ENCODE measurements at places on chromosomes 1 and 21.
A peak's percentile ranks its signal among the peaks of the same experiment; 100 is the strongest.

GRCh38 chr1:150560576-150561253 lies 11.5 kb downstream of the ADAMTSL4 start:
- DNase-seq, result peak; percentile 56

- no peak for DNase-seq
These were observed 37.5 kb downstream of the ZNF281 start for GRCh38 chr1:200372095-200372884.

DNA sequence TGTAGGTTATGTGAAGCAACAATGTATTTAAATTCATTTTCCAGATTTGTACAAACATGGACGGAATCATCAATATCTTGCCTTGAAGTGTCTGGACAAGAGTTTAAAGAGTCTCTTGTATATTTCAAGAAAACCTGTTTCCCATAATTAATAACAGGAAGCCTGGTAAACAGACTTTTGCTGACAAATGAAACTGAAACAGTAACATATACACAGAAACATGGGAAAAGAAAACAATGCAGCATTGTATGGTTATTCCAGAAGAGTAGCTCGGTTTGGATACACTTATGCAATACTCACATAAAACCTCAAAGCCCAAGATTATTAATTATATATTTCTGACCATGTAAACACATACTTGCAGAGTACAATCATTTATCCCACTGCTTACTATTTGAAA lies 265.5 kb downstream of the PTPRC start:
- DNase-seq, result no peak

- DNase-seq, result no peak
These were observed 28.3 kb upstream of the COX20 start for GRCh38 chr1:244807138-244807537.

- peak; percentile 43 for DNase-seq
These were observed 6.7 kb upstream of the FAM167B start for GRCh38 chr1:32240140-32240951.

GRCh38 chr1:51623025-51623424 lies 6.1 kb downstream of the OSBPL9 start:
- no peak for DNase-seq

GRCh38 chr1:61852670-61853015 lies 110.4 kb downstream of the PATJ start:
- no peak for DNase-seq

DNA sequence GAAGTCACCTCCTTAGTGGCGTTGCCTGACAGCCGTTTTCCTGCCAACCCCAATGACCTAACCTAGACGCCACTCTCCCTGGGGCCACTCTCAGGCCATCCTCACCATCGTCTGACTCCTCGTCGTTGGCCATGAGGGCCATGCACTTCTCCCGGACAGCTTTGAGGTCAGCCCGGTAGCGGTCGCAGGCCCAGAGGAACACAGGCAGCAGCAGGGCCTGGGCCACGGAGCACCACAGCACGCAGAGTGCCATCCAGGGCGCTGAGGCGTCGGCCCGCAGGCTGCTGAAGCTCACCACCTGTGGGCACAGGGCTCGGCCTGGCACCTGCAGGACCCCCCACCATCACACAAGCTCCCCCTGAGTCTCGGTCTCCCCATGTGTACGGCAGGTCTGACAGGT lies 7.3 kb downstream of the HES3 start:
- no peak for DNase-seq

GRCh38 chr1:17027403-17027802 lies 15.7 kb upstream of the ATP13A2 start:
- no peak for DNase-seq

DNA sequence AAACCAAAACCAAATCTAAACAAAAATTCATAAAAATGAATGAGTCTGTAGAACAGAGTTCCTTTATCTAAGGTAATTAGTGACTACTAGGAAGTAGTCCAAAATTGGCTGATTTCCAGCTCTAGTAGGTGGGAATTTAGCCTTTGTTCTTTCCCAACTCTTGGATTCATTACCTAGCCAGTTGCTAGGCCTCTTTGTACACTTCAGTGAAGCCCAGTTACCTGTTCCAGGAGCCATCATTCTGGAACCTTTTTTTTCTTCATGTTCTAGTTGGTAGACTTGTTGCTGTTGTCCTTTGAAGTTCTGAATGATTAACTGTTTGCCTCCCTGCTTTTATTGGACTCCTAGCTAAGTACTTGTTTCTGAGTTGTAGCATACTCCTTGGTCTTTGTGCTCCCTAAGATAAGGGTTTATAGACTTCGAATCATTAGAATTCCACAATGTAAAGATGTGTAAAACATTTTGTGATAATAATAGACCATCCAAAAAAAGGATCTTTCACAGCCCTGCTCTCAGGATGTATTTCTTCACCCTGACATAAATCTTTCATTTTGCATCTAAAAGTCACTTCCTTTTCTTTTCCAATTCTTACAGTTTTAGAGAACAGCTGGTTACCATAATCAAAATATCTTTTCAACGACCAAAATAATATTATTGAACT lies 9.8 kb downstream of the PLA2G4A start:
- DNase-seq, result no peak

- no peak for DNase-seq
These were observed 464 bp downstream of the COL11A1 start for GRCh38 chr1:103107741-103108375.

GRCh38 chr1:84505493-84506001 lies 639 bp upstream of the SPATA1 start:
- DNase-seq, result no peak

All from T follicular helper cell (primary cell).